ENCODE measurements at places on chromosomes 4 and X.

- no peak for DNase-seq
Measured at GRCh38 chr4:134546279-134546678, 344.7 kb upstream of the PABPC4L start.

DNA sequence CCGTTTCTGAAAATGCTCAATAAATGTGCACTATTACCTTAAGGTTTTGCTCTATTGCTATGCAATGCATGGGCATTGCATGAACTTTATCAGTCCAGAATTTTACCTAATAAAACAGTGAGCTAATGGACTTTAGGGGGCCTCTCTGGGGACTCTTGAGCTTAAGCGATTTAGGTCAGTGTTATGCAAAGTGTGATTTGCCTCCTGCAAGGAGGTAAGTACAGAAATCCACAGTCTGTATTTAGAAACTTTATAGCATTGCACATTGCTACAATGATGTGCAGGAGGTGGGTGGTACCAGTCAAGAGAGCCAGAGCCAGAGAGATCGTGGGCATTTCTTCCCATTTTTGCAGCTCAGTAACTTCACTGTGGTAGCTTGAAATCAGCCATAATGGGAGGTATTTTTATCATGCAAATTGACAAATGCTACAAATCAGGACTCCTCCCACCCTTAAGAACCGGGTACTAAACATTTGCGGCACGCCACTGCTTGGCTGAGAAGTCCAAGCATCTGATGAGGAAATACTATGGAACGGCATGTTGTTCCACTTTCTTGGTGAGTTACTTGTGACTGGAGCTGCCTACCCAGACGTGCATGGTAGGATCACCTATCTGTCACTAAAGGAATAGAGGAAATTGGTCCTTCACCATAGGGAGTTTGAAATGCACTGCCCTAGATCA, 174.6 kb upstream of the PGRMC2 start:
- no peak for DNase-seq

GRCh38 chr4:5758741-5759140, 47.7 kb downstream of the EVC start:
- DNase-seq = no peak

DNA sequence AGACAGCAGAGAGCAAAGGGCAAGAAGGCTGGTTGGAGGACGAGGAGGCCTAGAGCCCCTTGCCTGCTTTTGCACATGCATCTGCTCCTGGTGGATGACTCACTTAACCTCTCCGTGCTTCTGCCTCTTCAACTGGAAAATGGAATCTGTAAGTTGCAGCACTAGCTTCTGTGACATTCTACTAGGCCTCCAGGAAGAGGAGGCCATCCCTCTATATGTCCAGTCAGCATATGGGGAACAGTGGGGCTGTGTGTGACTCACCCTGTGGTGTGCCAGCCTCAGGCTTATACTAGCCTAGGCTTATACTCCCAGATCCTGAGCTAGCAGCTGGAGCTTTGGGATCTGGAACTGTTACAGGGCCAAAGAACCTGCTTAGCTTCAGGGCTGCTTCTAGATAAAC, 36.0 kb downstream of the RTL9 start:
- no peak for DNase-seq

GRCh38 chr4:48275247-48275646, 5.6 kb upstream of the TEC start:
- peak; percentile 13 for DNase-seq

DNA sequence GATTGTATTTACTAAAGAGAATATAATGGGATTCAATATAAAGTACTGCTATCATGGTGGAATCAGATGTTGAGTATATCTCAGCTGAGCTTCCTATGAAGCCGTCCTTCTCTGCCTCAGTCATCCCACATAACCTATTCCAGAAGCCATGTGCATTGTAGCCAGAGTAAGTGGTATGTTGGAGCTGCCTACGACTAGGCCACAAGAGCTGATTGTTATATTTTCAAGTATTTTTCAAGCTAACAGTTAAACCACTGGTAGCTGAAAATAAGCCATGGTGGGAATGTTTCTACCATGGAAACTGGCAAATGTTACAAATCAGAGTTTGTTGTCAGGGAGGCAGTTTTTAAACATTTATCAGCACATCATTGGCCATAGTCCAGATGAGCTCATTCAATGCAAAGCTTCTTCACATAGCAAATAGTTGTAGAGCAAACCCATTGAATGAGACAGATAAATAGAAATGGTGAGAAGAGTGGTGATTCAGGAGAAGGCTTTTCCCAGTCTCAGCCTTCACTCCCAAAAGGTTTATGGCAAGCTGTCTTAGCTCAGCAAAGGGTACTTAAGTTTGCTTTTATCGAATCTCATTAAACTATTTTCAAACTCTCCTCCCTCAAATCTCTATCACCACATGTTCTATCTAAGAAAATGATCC, 436.4 kb downstream of the PCDH19 start:
- DNase-seq = no peak

- DNase-seq = no peak
Measured at GRCh38 chr4:20256381-20256881, 4.7 kb downstream of the SLIT2 start.

DNA sequence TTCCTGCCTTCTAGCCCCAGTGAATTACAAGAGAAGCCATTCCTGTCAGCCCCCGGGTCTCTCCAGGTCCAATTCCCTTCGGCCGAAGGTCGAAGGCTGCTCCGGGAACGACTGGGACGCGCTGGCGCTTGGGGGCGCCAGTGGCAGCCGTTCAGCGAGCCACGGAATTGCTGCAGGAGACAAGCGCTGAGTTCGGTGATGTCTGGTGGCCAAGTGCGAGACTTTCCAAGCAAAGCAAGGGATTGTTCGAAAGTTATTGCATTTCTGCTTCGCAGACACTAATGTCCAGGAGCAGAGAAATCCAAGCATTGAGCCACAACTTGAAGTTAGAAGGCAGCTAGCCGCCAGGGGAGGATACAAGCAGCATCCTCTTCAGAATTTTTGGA, 1.1 kb upstream of the DKK2 start:
- no peak for DNase-seq

GRCh38 chrX:45669715-45670340, 469.2 kb upstream of the DIPK2B start:
- no peak for DNase-seq

DNA sequence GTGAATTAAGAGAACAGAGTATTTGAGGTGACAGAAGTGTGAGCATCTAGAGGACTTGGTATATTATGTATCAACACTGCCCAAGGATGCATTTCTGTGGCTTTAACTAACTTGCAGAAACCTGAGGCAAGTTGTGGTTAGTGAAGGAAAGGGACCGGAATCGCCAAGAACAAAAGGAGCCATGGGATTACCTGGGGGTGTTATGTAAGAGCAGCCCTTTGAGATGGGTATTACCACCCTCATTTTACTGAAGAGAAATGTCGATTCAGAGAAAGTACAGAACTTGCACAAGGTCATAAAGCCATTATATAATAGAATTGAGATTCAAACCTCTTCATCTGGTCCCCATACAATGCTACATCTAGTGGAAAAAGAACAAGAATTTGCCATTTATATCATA, 14.3 kb downstream of the TENM3 start:
- no peak for DNase-seq

DNA sequence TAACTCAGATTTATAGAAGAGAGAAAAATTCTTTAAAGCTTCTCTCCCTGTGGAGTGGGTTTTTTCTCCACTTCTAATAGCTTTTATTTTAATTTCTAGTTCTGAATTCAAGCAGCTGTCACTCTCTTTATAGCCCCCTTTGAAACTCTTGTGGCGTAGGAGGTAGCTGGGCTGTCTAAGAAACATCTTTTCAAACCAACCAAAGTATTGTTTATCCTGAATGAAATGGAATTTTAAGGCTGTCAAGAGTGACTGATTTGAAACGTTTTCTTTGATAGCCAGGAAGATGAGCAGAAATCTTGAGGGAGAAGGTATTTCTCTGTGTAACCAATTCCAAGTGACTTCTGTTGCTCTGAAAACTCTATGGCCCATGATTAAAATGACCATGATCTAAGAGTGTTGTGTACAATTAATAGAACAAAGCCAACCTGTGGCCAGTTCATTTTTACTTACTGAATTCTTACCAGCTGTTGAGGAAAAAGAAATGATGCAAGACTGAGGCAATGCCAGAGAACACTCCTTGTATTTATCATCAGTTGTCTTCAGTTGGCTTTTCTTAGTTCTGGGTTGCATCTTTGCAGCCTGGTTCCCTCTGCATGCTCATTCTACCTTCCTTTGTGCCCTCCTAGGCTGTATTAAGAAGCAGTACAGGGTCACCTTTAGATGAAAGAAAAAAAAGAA, 298.4 kb downstream of the ARHGAP10 start:
- DNase-seq = no peak

DNA sequence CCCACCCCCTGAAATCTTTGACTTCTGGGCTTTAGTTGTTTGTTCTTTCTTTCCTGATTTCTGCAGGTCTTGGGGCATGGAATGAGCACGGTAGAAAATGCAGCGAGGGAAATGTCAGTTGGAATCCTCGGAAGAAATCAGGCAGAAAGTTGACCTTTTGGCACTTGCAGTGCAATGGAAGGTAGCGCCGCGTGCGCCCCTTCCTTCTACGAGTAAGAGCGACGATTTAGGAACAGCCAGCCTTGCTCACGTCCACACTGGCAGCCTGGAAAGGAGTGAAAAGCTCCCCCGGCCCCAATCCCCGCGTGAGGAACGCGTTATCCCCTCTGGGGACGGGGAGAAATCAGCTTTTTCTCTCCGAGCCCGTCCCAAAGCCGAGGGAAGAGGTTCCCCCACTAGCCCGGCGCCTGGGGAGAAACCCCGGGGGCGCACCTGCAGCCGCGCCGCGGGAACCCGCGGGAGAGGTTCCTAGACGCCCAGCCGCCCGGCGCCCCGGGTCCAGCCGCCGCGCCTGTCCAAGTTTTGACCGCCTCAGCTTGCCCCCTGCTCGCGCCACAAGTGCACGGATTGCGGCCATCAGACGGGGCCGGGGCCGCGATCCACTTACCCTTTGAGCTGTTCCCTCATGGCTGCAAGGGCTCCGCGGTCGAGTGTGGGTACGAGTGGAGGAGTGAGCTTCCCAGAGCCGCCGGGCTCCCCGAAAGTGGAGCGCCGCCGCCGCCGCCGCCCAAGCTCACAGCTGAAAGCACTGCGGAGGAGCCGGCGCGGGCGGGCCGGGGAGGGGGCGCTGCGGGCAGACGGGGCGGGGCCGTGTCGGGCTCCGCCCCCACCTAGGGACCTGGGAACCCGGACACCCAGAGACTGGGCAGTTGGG, 194.6 kb upstream of the FTHL17 start:
- DNase-seq = peak; percentile 28

DNA sequence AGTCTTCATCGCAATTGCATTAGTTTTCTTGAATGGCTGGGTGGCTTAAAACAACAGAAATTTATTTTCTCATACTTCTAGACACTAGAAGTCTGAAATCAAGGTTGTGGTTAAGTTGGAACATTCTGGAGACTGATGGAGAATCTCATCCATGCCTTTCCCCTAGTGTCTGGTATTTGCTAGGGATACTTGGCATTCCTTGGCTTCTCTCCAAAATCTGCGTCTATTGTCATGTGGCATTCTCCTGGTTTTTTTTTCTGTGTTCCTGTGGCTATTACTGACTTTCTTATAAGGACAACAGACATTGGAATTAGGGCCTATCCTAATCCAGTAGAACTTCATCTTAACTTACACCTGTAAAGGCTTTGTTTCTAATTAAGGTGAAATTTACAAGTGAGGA, 272.8 kb upstream of the EPHA5 start:
- DNase-seq = no peak

GRCh38 chrX:139560221-139560620, 29.7 kb downstream of the F9 start:
- DNase-seq = no peak

DNA sequence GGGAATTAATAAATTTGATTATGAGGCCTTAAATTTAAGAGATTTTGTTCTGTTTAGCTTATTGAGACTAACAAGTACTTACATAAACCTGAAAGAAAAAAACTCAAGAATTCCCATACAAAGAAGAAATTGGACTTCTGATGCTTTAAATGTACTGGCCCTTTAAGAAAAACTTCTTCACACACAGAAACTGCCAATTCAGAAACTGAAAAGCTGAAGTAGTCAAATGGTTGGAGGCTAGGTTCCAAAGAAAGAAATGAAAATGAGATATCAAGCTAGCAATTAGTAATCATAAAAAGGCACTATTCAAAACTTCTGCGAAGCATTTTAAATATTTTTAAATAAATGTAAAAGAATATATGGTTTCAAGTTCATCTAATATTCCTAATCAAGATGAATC, 151.3 kb downstream of the THOC2 start:
- no peak for DNase-seq

DNA sequence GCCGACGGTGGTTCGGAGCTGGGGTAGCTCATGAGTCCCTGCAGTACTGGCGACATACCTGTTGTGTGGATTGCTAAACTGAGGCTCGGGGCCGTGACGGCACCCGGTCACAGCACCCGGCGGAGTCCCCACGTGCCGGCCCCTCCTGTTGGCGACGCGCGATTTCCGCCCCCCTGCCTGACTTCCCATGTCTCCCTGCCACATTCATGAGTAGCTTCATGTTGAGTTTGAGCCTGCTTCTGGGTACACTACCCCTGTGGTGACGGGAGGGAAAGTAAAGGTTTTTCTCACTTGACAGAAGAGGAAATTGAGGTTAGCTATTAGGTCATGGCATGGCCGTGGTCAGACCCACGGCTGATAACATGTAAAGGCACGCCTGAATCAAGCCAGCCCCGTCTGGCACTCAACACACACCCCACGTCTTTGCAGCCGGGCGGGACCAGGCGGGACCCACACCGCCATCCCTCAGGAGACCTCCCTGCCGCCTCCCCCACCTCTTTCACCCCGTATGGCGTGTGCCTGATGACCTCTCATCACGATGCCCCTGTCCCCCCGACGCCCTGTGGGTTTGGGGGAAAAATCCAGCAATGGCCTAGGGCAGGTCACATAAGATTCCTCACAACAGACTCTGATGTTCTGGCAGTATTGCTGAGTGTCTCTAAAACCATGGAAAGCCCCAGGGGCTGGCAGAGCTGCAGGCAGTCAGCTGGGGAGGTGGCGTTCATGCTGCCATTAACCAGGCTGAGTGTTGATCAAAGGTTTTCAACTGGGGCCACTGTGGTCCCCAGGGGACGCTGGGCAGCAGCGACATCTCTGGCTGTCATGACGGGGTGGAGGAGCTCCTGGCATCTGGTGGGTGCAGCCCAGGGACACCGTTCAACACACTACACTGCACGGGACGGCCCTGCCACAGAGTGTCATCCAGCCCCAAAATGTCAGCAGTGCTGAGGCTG, 29.2 kb downstream of the P2RY8 start:
- DNase-seq = no peak

- no peak for DNase-seq
Measured at GRCh38 chrX:10906866-10907265, 204.3 kb upstream of the HCCS start.

GRCh38 chr4:105569057-105569865, 16.8 kb downstream of the ARHGEF38 start:
- DNase-seq = peak; percentile 6

- peak; percentile 17 for DNase-seq
Measured at GRCh38 chrX:53047228-53047627, 1.4 kb upstream of the GPR173 start.

DNA sequence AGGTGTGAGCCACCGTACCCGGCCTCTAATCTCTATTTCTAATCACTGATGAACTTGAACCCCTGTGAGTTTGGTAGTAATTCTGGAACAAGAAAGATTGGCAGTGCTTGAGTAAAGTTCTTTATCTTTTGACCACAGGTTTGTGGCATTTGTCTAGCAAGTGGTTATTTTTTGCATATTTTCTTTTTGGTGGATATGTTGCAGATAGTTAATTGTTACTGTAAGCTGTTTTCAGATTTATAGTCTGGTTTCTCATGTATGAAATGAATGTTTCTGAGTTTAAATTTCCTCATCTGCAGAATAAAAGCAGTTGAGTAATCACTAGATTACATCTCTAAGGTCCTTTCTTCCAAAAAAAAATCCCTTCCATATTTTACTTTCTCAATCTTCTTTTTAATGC, 105.2 kb downstream of the GASK1B start:
- DNase-seq = no peak

- DNase-seq = no peak
Measured at GRCh38 chrX:65926095-65927019, 113.5 kb downstream of the VSIG4 start.
